ENCODE measurements at places on chromosomes 13 and 19.
A peak's percentile ranks its signal among the peaks of the same experiment; 100 is the strongest.

DNA sequence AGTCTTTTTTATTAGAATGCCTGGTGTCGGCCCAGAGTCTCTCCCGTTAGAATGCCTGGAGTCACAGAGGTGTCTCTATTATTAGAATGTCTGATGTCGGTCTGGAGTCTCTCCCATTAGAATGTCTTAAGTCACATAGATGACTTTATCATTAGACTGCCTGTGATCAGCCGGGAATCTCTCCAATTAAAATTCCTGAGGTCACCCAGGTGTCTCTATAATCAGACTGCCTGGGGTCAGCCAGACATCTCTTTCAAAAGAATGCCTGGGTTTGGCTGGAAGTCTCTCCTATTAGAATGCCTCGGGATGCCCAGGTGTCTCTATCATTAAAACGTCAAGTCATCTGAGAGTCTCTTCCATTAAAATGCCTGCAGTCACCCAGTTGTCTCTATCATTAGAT is 1493.9 kb downstream of the UQCRFS1 start:
- no peaks in the 10 kb centered on the region for H3K4me1 ChIP-seq
- H3K36me3 ChIP-seq, result no peaks in the 10 kb centered on the region
- H3K27me3 ChIP-seq, result no peaks in the 10 kb centered on the region
- H3K27ac ChIP-seq, result no peak overlapping the region
- no peak for DNase-seq
- no peak overlapping the region for H3K4me3 ChIP-seq

DNA sequence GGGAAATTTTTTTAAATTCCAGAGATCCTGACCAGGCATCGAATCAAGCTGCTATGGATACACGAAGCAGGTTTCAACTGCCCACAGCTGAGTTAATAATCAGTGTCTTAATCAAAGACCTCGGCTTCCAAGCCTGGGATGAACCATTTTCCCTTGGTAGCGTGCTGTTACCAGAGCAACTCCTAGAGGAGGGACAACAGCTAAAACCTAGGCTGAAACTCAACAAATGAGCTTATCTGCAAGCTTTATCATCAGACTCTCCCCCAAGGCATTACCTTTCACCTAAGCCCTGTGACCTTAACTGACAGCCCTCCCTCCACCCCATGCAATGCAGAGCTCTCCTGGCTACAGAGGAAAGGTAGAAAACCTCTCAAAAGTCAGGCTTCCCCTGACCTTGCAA is 39.7 kb downstream of the RCBTB1 start:
- H3K4me3 ChIP-seq, result no peak overlapping the region
- H3K27me3 ChIP-seq, result no peaks in the 10 kb centered on the region
- peaks cover 25% of the 10 kb centered on the region for H3K36me3 ChIP-seq

DNA sequence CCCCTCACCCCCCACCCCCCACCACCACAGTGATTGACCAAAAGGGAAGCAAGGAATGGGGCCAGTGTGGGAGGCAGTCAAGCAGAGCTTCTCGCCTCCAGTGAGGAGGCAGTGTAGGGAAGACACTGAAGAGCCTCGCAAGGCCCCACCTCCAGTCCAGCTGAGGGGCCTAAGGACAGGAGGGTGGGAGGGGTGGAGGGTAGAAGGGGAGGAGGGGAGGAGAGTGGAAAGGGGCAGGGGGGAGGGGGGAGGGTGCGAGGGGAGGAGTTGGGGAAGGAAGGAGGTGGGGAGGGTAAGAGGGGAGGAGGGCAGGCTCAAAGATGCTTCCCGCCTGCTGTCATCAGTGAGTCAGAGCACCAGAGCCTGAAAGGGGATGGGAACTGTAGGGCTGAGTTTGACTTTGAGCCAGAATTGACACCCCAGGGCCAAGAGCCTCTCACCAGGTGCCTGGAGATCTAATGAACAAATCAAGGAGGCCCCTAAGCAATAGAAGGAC is 786.2 kb downstream of the UQCRFS1 start:
- H3K36me3 ChIP-seq, result no peaks in the 10 kb centered on the region
- DNase-seq, result no peak
- no peak overlapping the region for H3K4me3 ChIP-seq
- no peaks in the 10 kb centered on the region for H3K27me3 ChIP-seq
- H3K27ac ChIP-seq, result no peak overlapping the region
- no peaks in the 10 kb centered on the region for H3K4me1 ChIP-seq

- H3K27ac ChIP-seq, result no peak overlapping the region
- DNase-seq, result no peak
- H3K27me3 ChIP-seq, result peaks cover 31% of the 10 kb centered on the region
Observed at GRCh38 chr19:38503077-38503410, 69.6 kb downstream of the RYR1 start.

- H3K4me1 ChIP-seq, result peaks cover 4% of the 10 kb centered on the region
- H3K36me3 ChIP-seq, result no peaks in the 10 kb centered on the region
- no peak overlapping the region for H3K27ac ChIP-seq
- no peak for DNase-seq
- H3K27me3 ChIP-seq, result peaks cover 35% of the 10 kb centered on the region
Observed at GRCh38 chr19:7856679-7857663, 17.2 kb downstream of the PRR36 start.

DNA sequence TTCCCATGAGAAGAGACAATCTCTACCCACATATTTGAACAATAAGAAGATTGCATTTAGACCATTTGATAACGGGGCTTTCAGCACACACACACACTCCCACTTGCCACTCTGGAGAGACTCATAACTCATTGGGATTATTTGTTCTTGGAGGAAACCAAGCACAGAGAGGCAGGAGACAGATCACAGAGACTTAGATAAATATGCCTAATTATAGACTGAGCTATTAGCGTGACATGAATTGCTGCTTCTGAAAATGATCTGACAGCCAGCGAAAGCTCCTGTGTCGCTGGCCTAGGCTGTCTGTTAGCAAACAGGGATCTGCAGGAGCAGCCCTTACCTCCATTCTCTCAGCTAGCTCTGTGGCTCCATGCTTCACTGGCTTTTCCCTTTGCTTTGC is 111.4 kb downstream of the CCNA1 start:
- no peaks in the 10 kb centered on the region for H3K4me1 ChIP-seq
- no peaks in the 10 kb centered on the region for H3K36me3 ChIP-seq
- no peaks in the 10 kb centered on the region for H3K27me3 ChIP-seq
- H3K4me3 ChIP-seq, result no peak overlapping the region

DNA sequence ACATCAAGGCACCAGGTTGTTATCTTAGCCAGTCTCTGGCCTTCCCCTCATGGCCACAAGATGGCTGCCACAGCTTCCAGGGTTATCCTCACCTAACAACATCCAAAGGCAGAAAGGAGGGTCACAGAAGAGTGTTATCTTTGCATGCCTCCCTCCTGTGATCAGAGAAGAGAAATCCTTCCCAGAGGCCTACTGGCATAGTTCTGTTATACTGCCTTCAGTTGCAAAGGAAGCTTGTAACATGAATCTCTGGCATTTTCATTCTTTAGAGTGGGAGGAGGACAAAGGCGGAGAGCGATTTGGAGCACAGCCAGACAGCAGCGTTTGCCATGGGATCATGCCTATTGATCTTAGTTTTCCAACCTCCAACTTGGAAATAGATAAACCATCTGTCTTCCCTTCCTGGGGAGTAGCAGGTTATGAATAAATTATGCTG is 135.7 kb downstream of the DNAJC15 start:
- DNase-seq, result no peak
- H3K4me1 ChIP-seq, result no peaks in the 10 kb centered on the region
- no peak overlapping the region for H3K4me3 ChIP-seq
- peaks cover 14% of the 10 kb centered on the region for H3K27me3 ChIP-seq
- no peaks in the 10 kb centered on the region for H3K36me3 ChIP-seq
- H3K27ac ChIP-seq, result no peak overlapping the region

GRCh38 chr19:2274931-2275535 is 6.9 kb downstream of the PEAK3 start:
- peak overlapping the region; percentile 75 for H3K27ac ChIP-seq
- H3K27me3 ChIP-seq, result no peaks in the 10 kb centered on the region
- DNase-seq, result peak; percentile 80
- H3K4me3 ChIP-seq, result no peak overlapping the region
- peaks cover 36% of the 10 kb centered on the region for H3K4me1 ChIP-seq
- peaks cover 24% of the 10 kb centered on the region for H3K36me3 ChIP-seq

GRCh38 chr19:32607479-32607878 is 26.5 kb downstream of the PDCD5 start:
- peaks cover 30% of the 10 kb centered on the region for H3K36me3 ChIP-seq
- no peak overlapping the region for H3K27ac ChIP-seq
- no peaks in the 10 kb centered on the region for H3K4me1 ChIP-seq
- H3K27me3 ChIP-seq, result no peaks in the 10 kb centered on the region
- no peak overlapping the region for H3K4me3 ChIP-seq
- DNase-seq, result no peak

GRCh38 chr19:55857149-55857548 is 20.8 kb downstream of the NLRP4 start:
- no peaks in the 10 kb centered on the region for H3K36me3 ChIP-seq
- H3K4me3 ChIP-seq, result no peak overlapping the region
- no peaks in the 10 kb centered on the region for H3K4me1 ChIP-seq
- no peaks in the 10 kb centered on the region for H3K27me3 ChIP-seq
- no peak overlapping the region for H3K27ac ChIP-seq

DNA sequence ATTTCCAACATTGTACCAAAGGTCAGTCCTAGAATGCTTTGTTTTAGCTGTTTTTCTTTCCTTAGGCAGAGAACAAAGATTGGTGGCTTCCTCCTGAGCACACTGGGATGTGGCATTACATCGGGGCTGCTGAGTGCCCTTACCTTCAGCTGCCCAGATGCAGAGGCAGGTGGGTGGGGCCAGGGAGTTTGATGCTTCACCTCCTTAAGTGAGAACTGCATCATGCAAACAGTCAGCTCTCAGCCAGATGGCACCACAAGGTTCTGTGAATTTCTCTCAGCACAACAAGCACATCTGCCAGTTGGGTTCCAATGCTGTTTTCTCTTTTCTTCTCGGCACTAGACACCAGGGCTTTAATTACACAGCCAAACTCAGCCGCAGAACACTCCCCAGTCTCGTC is 87.4 kb upstream of the UBL3 start:
- peak overlapping the region; percentile 98 for H3K27ac ChIP-seq
- H3K27me3 ChIP-seq, result no peaks in the 10 kb centered on the region
- peaks cover 12% of the 10 kb centered on the region for H3K36me3 ChIP-seq
- DNase-seq, result peak; percentile 72

DNA sequence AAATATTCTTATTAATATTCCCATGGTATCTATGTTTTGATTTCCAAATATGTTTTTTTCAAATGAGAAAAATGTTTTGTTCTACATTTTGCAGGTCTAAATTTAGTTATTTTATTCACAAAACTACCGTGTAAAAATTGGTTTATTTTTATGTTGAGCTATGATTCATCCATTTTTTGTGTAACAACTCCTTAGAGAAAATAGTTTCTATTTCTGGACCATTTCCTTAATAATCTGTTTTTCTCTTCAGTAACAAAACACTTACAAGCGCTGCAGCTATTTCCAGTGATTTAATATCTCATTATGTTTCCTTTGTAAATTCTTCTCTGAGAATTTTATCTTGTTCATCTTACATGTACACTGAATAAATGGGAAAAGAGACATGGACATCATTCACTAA is 550.7 kb upstream of the SLITRK5 start:
- no peak overlapping the region for H3K27ac ChIP-seq

DNA sequence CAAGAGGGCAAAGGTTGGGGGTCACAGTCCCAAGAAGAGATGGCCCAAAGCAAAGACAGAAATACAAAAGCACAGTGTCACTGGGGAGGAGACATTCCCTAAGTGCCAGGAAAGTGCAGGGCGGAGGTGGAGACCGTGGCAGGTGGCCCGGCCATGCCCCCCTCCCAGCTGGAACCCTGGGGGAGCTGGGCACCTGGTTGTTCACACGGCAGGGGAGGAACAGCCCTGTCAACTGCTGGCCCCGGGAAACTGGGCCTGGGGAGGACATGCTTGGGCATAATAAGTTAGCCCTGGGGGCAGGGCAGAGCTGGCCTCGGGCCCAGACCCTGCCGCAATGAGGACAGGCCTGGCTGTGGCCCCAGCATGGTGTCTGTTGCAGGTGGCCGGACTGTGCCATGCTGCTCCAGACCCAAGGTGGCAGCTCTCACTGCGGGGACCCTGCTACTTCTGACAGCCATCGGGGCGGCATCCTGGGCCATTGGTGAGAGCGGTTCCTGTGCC is 7.4 kb downstream of the HPN start:
- H3K27me3 ChIP-seq, result peaks cover 28% of the 10 kb centered on the region
- no peak for DNase-seq
- no peak overlapping the region for H3K4me3 ChIP-seq
- no peaks in the 10 kb centered on the region for H3K36me3 ChIP-seq
- peaks cover 11% of the 10 kb centered on the region for H3K4me1 ChIP-seq

DNA sequence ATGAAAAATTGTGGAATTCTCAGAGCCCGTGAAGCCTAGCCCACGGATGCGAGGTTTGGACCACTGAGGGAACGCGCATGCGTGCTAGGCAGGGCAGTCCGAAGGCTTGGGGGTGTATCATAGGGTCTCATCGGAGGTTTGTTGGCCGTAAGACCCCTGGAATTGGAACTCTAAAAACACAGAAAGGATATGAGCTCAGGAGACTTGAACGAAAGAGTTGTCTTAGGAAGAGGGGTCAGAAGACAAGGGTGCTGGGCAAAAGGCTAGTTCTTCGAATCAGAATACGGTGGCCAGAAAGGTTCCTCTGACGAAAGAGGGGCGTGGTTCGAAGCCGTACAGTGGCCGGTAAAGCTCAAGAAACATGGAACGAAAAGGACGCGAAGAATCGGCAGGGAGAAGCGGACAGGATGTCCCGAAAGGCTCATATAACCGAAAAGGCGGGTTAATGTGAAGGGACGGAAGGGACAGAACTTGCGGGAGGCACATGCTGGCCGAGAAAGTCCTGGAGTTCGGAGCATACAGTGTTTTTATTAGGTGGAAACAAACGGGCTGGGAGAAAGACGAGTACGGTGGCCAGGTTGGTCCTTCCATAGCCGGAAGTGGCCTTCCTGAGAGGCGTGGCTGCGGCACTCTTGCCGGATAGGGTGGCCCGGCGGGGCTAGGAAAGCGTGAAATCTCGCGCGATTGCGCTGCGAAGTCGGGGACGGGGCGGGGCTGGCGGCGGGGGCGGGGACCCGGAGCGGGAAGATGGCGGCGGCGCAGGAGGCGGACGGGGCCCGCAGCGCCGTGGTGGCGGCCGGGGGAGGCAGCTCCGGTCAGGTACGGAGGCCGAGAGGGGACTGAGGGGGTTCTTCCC is at the start of gene CLPTM1:
TSS of gene CLPTM1 (plus strand) at position 732 of the 856 bp plus-strand sequence. CDS start at position 748, 16 bp downstream.
- H3K27me3 ChIP-seq, result no peaks in the 10 kb centered on the region
- H3K4me1 ChIP-seq, result peaks cover 43% of the 10 kb centered on the region
- peak; percentile 97 for DNase-seq

GRCh38 chr13:46181840-46182490 is at the start of gene LCP1:
Gene LCP1 (minus strand): TSS chr13:46182177. CDS start chr13:46159662, 22,515 bp downstream.
- peak within 1 kb of the TSS; percentile 88 for H3K4me3 ChIP-seq
- peak; percentile 90 for DNase-seq
- H3K4me1 ChIP-seq, result peaks cover 49% of the 10 kb centered on the region

DNA sequence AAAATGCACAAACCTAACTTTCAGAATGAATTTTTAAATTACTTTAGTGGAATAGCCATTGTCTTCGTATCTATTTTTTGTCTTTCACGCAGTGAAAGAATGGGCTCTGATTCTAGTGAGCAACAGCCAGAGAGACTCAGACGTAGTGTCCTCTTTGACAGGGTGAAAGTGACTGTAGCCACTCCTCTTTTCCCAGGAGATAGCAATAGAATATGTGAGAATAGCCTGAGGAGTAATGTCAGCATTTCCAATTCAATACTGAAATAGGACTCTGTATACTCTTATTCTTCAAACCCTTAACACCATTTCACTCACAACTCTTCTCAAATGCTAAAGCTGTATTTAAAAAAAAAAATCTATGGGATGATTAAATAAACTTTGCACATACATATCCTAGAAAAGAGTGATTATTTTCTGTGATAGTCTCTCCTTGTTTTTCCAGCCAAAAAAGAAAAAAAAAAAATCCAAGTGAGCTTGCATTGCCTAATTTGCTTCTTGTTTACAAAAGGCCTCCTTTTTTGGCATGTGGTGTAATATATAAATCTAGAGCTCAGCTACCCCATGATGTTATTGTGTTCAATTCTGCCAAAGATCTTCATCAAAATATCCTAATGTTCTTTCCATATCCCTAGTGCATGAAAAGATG is 626.1 kb upstream of the SLITRK6 start:
- H3K36me3 ChIP-seq, result no peaks in the 10 kb centered on the region
- no peak overlapping the region for H3K27ac ChIP-seq
- H3K4me1 ChIP-seq, result no peaks in the 10 kb centered on the region
- no peaks in the 10 kb centered on the region for H3K27me3 ChIP-seq
- no peak for DNase-seq
